HEK293T (cell line): ENCODE measurements at places on chromosomes 1 and 21.
A peak's percentile ranks its signal among the peaks of the same experiment; 100 is the strongest.

DNA sequence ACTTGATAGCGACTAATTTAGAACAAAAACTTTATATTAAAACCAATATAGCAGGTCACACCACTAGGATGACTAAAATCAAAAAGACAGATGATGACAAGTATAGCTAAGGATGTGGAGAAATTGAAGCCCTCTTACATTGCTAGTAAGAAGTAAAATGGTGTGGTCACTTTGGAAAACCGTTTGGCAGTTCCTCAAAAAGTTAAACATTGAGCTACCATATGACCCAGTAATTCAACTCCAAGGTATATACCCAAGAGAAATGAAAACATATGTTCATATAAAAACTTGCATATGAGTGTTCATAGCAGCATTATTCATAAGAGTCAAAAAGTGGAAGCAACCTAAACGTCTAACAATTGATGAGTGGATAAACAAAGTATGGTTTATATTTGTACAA, 13.0 kb upstream of the SERINC2 start:
- no peak for DNase-seq

DNA sequence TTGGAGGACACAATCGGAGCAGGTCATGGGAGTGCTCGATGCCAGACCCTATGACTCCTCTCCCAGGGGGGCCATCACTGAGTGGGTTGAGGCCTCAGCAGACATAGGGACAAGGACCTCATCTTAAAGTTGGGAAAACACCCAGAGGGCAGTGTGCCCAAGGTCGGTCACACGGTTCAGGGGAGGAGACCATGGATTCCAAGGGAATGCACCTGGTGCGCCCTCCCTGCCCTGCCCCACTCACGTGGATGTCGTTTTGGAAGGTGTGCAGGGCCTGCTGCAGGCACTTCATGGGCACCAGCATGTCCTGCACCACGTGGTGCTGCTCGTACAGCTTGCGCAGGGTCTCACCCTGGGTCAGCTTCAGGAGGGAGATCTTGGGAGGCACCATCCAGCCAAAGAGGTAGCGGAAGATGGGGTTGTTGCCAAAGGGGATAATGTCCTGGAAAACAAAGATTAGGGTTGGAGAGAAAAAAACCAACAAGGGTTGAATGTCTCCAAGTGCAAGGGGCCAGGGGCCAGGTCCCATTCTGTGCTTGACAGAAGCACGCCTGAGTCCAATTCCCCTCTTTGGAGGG, 33.1 kb downstream of the DHCR24 start:
- DNase-seq: no peak

GRCh38 chr1:197801111-197801482, 25.8 kb upstream of the DENND1B start:
- DNase-seq: no peak

- no peak for DNase-seq
These were observed 96.2 kb upstream of the AKT3 start for GRCh38 chr1:243946253-243946652.

GRCh38 chr1:186848509-186849130, 19.9 kb downstream of the PLA2G4A start:
- DNase-seq: no peak

DNA sequence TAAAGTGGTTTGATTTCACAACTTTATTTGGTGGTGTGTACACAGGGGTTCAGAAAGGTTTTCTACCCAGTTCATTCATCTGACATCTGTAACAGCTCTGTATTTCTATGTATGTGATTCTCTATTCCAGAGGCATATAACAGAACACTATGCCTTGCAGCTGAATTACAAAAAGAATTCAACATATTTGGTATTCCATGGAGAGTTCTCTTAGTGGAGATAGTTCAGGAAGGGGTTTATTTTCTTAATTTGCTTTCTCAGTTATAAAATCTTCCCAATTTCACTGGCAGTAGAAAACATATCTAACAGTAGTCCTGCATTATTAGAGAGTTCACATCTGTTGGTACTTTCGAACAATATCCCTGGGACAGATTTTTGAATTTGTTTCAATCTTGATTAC, 207.9 kb upstream of the LYPLAL1 start:
- no peak for DNase-seq

GRCh38 chr1:33401471-33401870, 29.4 kb downstream of the PHC2 start:
- no peak for DNase-seq

- DNase-seq: peak; percentile 35
These were observed 841 bp downstream of the ADSS2 start for GRCh38 chr1:244450597-244451538.

DNA sequence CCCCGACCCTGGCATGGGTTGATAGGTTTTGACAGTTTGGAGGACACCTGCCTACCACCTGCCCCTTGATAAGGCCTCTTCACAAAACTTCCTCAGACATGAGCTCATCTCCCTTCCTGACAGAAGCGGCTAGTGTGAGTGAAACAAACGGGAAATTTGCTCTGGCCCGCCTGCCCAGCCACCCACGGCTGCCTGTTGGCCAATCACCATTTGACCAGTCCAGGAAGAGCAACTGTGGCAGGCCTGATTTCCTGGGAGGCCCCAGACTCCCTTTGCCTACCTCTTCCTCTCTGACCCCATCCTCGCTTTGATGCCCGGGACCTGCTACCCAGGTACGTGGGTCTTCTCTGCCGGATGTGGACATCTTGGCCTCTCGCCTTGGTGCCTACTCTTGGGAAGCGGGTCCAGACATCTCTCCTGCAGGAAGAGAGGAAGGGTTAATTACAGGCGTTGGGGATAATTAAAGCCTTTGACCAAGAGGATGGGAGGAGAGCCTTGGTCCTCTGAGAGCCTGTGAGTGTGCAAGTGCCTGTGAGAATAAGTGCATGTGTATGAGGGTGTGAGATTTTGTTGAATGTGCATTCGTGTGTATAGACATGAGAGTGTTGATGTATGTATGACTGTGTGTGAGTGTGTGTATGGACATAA, 1.1 kb upstream of the EPHA2 start:
- DNase-seq: no peak

- no peak for DNase-seq
These were observed 661.7 kb downstream of the KCNT2 start for GRCh38 chr1:195946500-195946899.

- DNase-seq: no peak
These were observed 1.2 kb downstream of the PIGP start for GRCh38 chr21:37071561-37072273.

DNA sequence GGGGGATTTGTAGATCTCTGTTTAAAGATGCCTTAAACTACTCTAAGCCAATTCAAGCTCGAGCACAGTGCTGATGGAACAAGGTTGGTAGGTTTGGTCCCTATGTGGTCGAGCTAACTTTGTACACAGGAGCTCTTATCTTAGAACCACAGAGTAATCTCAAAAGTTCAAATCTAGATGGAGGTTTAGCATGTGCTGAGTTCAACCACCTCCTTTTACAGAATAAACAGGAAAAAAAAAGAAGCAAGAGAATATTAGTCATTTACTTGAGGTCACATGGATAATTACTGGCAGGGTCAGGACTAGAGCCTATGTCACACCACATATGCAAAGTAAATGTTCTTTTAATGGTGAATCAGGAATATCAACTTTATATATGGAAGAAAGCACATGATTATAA, 86.2 kb downstream of the DTL start:
- no peak for DNase-seq

DNA sequence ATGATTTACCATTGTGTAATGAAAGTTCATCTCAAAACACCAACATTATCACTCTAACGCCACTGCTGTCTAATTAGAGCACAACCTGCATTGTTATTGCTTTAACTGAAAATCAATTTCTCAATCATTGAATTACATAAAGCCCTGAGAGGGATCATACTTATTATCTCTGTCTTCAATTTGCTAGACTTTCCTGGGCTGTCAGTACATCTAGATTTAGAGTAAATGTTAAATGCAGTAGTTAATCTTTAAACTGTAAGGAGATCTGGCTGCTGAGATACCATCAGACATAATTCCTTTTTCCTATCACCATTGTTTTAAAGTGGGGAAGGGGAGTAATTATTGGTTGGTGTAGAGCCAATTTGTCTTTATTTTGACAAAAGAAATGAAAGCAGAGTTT, 1995.1 kb downstream of the MRPL39 start:
- DNase-seq: no peak

- DNase-seq: no peak
These were observed 48.1 kb downstream of the DNAJC6 start for GRCh38 chr1:65357291-65357960.

DNA sequence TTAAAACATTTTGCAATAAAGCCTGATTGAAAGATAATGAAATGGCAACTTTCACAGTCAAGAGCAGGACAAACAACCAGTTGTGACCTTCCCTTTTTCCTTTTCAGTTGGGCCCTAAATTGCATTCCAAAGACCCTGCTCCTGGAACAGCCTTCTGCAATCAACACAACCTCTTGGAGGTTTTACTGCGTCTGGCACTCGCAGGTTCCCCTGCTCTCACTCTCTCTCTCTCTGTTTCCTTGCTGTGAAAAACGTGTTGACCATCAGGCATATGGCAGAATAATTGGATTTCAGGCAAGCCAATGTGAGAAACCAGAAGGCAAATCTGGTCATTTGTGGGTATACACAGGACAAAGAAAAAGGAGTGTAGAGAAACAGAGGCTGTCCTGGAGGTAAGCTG, 23.2 kb downstream of the SLC44A5 start:
- no peak for DNase-seq

DNA sequence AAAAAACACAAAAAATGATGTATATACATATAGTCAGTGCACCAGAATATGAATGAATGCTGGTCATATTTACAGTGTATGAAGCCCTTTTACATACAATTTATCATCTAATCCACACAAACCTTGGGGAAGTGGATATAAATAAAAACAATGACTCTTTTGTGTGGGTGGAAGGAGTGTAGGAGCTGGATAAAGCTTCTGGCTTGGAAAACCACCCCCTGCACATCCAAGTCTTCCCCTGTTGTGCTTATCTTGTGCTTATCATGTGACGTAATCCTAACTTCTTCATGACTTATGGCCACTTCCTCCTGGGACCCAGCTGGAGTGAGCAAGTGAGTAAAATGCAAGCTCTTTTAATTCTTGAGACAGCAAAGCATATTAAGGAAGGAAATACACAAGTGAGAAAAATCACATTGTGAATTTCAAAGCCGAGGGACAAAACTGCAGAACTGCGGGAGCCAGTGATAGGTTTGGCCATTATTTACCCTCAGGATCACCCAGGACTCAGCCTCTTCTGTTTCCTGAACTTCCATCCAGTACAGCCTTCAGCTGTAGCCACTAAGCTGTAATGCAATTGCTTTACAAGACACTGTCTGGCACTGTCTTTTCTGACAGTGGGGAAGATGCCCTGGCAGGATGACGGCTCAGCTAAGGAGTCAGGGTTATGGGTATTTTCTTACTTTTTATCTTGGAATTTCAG, 104.0 kb upstream of the PPM1J start:
- peak; percentile 65 for DNase-seq

DNA sequence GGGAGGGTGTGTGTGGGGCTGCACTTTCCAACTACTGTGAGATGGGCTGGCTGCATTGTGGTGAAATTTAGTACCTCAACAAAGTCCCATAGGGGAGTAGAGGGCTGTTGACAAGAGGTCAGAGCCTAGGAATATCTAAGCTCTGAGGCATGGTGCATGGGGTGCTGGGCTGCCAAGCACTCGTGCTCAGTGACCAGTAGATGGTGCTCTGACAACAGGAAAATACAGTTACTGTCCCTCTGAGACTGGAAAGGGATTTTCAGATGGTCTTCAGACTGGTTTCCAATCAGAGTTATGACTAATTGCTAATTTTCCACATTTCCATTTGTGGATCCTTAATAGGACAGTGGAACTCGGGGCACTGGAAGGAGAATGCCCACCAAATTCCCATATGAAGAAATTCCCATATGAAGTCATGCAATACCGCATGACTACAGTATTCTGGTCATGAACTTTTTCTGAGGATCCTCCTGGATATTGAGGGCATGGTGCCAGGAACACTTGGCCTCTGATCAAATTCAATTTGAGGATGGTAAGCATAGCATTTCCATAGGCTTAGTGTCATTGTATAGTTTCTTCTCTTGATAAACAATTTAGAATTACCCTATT, 4.1 kb upstream of the CACNA1E start:
- peak; percentile 79 for DNase-seq

GRCh38 chr1:102838016-102838415, 270.3 kb downstream of the COL11A1 start:
- no peak for DNase-seq

- DNase-seq: no peak
These were observed 13.6 kb upstream of the TARS2 start for GRCh38 chr1:150473659-150474058.

DNA sequence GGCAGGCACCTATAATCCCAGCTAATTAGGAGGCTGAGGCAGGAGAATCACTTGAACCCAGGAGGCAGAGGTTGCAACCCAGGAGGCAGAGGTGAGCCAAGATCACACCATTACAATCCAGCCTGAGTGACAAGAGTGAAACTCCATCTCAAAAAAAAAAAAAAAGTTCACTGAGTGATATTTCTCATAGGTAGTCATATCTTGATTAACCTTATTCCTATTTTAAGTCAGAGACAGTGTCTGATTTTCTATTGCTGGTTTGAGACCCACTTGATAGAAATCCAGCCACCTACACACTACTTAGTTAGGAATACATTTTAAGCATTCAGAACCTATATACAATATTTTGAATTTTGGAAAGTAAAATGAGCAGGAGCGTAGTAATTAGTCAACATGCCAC, 357.4 kb upstream of the ADGRL2 start:
- DNase-seq: no peak

GRCh38 chr21:45032977-45033710, 41.2 kb upstream of the ADARB1 start:
- no peak for DNase-seq

- DNase-seq: no peak
These were observed 137.8 kb upstream of the COA6 start for GRCh38 chr1:234235434-234235881.

DNA sequence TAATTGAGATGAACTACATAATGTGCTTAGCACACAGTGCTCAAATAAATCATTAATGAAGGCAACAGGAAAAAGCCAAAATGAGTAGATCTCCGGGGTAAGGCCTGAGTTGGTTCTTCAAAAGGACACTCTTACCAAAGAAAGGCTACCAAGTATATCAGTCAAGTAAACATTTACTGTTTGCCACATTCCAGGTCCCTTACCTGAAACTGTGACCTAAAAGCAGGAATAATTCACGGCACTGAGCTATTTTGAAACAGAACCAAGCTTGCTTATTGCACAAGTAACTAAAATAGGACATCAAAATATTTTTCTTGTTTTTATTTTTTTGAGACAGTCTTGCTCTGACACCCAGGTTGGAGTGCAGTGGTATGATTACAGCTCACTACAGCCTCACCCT, 2.0 kb upstream of the PITHD1 start:
- DNase-seq: no peak

DNA sequence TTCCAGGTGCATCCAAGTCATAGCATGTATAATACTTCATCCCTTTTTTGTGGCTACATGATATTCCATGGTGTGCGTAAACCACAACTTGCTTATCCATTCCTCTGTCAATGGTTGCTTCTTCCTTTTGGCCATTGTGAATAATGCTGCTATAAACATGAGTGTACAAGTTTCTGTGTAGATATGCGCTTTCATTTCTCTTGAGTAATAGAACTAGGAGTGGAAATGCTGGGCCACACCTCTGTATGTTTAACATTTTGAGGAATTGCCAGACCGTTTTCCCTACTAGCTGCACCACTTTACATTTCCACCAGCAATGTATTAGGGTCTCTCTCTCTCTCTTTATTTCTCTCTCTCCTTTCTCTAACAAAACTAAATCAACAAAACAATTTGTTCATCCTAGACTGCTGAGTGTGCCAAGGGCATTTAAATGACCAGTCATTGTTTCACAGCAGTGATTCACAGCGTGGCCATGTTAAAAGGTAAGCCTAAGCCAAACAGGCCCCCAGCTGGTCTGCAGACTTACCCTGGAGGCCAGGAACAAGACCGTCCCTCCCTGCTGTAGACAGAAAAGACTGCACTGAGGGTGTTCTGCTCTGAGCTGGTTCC, 53.2 kb upstream of the LYST start:
- DNase-seq: no peak
